IMR-90 (cell line): ENCODE measurements at places on chromosomes 6 and 20.

DNA sequence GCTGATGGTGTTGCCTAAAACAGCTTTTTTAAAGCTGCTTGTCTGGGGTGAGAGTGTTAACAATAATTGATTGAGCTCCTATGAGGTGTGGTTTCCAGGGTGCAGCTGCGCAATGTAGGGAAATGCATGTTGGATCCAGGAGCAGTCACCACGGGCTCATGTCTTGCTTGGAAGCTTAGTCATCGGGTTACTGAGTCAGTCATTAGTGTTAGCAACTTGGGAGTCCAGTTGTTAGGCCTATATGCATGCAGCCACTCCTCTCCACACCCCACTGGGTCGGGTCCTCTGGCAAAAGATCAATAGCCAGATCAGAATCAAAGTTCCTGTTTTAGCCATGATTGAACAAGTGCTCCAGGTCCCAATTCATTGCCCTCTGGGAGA, 271.7 kb upstream of the CHD6 start:
- DNase-seq, result no peak

GRCh38 chr6:32970413-32971241, 2.2 kb downstream of the BRD2 start:
- peak; percentile 90 for DNase-seq

DNA sequence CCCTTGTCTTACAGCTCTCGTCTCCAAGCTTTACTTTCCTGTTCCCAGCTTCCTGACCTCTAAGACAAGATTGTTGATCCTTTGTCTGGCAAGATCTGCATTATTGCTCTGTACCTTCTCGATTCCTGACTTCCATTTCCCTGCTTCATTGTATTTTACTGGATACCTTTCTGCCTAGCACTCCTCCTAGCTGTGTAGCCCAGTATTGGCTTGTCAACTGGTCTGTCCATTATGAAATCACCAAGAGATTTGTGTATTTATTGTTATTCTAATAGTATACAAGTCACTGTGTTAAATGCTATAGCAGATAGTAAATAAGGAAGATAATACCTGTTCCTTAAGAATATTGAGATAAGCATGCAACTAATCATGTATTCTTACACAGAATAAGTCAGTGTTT, 305.4 kb downstream of the CDKAL1 start:
- DNase-seq, result no peak

GRCh38 chr6:3884007-3884745, 35.0 kb downstream of the FAM50B start:
- DNase-seq, result peak; percentile 83

DNA sequence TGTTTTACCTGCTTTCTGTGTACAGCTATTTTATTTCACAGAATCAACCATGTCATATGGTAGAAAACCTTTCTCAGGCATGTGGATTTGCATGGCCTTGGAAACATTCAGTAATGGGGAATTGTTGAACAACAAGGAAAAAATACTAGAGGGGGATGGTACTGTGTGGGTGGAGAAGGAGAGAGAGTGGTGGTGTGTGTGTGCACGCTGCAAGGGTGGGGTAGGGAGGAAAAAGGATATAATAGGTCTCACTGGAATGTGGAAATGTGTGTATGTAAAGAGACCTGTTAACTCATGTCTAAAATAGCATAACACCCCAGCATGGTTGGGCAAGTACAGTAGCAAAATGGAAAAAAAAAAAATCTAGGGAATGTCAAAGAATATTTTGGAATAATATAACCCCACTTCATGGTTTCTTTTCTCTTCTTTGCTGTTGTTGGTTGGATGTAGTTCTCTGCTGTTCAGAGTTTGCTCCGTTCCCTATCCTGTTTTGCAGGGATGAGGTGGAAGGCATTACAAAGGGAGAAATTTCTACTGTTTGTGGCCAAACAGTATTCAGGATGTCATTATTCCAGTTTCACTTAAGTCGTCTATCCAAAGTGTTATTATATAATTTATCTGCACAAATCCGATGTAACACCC, 93.9 kb upstream of the CITED2 start:
- no peak for DNase-seq

DNA sequence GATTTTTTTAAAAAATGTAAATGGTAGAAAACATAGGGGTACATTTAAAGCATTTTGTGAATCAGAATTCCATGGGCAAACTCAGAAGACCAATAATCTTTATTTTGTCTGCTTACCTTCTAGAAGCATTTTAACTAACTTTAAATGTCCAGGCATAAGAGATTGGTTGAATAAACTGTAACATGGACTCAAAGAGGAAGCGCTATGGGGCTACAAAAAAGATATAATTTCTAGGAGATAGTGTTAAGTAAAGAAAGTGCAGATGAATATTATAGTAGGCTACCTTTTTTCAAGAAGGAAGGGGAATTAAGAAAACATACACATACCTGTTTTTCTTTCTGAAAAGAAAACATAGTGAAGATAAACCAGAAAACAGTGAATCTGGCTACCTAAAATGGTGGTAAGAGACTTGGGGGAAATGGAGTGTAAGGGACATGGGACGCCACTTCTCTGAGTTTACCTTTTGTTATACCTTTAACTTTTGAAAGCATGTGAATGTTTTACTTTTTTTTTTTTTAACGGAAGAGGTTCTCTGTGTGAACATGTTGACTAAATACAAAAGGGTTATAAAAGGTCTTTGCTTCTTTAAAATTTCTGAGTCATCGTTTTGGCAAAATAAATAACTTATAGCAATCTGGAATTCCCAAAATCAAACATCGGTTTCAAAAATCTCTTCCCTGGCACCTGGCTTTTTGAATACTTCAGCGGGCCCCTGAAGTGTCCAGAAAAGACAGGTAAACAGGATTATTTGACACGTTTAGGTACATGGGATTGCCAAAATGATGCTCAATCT, 133.4 kb downstream of the OR2B2 start:
- DNase-seq, result no peak

DNA sequence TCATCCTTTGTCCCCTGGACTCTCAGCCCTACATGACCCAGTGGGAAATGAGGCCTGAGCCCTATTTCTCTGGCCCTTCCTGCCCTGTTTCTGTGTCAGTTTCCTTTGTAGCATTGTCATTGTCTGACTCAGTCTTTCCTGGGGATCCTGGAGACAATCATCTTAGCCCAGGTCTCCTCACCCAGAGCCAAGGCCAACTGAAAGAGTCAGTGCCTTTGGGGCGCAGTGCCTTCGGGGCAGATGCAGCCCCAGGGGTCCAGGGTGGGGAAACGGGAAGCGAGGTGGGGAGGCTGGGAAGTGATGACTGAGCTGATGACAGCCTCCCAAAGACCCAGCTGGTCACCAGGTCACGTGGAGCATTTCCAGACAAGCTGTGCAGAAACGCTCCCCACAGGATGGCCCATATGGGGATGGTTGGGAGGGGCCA, 93.3 kb upstream of the SULF2 start:
- no peak for DNase-seq

DNA sequence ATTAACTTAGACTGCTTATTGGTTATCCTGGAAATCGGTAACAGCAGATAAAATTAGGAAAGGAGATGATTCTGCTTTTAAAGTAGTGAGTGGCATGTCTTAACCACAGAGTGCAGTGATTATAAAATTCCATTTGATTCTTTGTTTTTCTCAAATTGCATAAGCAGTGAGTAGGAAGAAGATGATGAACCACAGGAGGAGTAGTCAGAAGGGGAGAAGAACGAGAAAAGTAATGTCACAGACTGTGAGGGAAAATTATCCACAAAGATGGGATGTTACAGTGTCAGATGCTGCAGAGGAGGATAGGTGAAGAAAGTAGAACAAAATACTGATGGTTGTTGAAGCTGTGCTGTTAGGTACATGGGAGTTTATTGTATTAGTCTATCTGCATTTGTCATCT, 63.0 kb downstream of the ITCH start:
- DNase-seq, result no peak

DNA sequence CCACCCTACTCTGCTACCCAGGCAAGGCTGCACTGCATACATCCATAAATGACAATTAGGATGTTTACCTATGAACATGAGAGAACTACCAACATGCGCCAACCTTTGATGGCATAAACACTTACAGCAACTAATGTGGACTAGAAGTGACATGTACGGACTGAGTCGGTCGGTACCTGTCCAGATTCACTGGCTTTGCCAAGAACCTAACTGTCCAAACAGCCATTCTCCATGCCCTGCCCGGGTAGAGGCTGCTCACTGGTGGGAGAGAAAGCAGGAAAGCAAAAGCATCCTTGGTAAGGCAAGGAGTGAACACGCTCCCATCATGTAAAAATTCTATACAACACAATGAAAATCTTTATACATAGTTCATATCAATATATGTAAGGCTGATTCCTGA, 30.0 kb downstream of the SYNDIG1 start:
- no peak for DNase-seq

DNA sequence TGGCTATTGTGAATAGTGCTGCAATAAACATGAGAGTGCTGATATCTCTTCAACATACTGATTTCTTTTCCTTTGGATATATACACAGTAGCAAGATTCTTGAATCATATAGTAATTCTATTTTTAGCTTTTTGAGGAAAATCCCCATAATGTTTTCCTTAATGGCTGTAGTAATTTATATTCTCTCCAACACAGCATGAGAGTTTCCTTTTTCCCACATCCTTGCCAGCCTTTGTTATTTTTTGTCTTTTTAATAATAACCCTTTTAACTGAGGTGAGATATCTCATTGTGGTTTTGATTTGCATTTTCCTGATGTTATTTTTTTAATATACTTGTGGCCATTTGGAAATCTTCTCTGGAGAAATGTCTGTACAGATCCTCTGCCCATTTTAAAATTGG, 132.6 kb downstream of the PRL start:
- DNase-seq, result no peak

DNA sequence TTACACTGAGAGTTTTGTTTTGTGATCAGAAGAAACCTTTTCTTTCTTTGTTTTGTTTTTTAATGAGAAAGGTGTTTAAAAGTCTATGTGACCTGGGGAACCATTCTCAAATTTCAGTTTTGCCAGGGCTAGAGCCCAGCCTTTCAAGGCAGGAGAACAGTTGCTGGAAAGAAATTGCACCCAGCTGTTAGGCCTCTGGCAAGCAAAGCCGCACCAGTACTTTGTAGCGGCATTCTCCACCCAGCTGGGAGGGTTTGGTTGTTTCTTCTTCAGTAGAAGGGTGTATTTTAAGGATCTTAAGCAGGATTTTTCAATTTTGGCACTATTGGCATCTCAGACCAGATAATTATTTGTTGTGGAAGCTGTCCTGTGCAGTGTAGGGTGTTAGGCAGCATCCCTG, 16.6 kb upstream of the MAPK13 start:
- DNase-seq, result no peak

DNA sequence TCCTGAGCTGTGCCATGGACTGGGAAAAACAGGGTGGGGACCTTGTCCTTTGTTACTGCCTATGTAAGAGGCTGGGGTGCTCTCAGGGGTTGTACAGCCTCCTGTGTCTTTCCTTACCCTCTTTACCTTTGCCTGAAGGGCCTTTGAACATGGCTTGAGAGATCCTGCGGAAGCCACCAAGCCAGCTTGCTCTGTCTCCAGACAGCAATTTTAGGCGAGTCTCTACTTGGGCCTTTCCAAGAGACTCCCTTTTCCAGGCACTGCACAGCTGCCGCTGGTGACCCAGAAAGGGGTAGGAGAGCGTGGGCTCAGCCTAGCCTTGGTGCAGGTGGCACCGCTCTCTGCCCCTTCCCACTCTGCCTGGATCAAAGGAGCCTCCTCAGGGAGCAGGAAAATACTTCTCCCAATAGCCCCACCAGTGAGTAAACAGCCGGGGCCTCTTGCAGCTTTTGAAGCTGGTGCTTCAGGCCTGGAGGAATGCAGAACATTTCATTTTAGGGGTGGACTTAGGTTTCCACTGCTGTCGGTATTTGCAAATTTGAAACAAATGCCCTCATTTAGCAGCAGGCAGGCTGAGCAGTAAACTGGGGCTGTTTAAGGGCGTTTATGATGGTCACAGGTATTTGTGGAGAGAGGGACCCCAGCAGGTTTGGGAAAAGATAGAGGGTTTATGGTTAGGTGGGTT, 13.9 kb downstream of the PTK7 start:
- DNase-seq, result peak; percentile 43

GRCh38 chr6:88361298-88361697, 195.2 kb upstream of the CNR1 start:
- DNase-seq, result no peak

DNA sequence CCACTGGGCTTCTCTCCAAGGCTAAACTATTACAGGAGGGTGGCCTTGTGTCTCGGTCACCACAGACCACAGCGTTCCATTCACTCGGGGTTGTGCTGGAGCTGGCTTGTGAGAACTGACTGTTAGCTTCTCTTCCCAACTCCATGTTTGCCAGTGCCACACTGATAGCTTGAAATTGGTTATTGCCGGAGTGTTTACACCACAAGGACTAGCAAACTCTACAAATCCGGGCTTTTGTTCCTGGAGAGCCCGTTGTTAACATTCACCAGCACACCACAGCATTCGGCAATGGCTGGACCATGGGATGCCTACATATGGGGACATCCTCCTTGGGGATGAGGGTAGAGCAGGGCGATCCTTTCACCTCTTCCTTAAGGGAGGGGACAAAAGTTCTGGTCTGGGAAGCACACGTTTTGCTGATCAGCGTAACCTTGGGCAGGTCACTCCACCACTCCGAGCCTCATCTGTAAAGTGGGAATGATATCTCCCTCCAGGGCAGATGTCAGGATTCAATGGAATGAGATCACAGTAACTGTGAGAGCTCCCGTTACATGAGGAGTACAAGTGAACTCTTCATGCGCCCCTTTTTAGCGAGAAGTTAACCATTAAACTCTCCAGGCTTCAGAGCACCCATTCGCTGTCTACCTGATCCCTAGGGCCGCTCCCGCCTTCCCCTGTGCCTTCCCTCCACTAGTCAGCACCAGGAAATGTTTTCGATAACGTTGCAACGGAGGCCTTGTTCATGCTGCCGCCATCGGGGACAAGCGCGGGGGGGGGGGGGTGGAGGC, 41.7 kb upstream of the TTPAL start:
- no peak for DNase-seq

DNA sequence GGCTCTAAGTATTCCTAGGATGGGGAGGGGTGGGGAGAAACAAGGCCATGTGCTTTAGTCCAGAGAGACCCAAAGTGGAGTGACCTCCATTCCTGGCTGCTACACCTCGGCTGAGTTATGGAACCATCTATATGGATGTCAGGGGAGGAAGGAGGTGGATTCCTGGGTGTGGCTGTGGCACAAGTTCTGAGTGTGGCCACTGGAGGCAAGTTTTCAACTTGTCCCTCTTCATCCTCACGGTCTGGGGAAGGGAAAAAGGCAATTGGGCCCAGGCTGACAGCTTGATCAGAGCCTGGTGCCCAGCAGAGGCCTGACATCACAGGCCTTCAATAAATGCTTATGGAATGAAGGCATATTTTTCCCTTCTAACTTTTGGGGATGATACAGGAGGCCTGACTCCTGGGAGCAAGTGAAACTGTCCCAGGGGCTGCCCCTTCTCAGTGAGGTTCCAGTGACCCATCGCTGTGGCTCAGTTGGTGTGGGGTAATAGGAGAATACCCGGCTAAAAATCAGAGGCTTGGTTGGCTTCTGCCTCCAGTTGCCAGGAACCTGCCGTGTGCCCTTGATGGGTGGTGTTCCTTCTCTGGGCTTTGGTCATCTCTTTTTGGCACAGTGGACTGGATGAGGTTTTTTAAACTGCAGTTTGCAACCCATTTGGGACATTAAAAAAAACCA, 1.8 kb upstream of the ITPR3 start:
- no peak for DNase-seq

GRCh38 chr6:17663226-17663625, 43.5 kb downstream of the NUP153 start:
- DNase-seq, result no peak

GRCh38 chr20:19851861-19852260, 93.8 kb downstream of the RIN2 start:
- no peak for DNase-seq
